NCI-H226 (cell line): ENCODE measurements at places on chromosomes 5 and 9.

DNA sequence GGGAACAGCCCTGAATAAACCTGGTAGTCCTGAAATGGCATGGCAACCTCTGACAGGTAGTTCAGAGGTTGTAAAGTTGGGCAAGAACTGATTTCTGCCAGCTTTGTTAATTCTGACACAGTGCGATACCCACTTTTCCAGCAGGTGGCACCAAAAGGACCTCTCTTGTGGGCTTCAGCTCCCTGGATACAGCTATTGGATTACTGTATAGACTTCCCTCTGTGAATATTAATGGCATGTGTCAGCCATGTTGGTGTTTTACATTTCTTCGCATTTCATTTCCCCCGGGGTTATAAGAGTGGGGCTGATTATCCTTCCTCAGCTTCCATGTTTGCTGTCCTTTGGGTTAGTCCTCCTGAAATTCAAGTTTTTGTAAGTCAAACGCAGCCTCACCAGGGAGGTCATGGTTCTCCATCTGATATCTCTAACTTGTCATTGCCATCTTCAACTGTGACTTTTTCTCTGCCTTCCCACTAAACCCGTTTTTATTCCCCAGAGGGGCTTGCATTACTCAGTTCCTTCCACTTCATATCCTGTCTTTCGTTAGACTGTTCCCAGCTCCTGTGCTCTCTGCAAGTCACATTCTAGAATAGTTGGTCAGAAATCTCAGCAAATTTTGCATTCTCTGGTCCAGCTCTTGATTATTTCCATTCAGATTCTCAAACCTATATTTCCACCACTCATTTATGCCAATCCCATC, 135.6 kb downstream of the LIFR start:
- DNase-seq: peak; percentile 58

GRCh38 chr5:105639068-105639467, 2031.7 kb downstream of the EFNA5 start:
- DNase-seq: no peak

- DNase-seq: peak; percentile 86
These were observed 42.0 kb downstream of the ACO1 start for GRCh38 chr9:32426278-32426939.

GRCh38 chr5:157245886-157246285, 20.0 kb upstream of the CYFIP2 start:
- no peak for DNase-seq

DNA sequence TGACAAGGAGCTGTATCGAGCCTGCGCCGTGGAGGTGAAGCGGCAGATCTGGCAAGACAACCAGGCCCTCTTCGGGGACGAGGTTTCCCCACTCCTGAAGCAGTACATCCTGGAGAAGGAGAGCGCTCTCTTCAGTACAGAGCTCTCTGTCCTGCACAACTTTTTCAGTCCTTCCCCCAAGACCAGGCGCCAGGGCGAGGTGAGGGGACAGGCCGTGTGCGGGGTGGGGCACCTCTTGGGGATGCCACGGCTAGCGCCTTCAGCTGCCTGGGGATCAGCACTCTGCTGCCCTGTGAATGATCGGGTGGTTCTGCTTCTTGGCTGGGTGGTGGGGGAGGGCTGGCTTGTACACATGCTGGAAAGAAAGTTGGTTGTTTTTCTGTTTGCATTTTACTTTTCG, 1.7 kb downstream of the NELFB start:
- no peak for DNase-seq

- DNase-seq: no peak
These were observed 130.4 kb downstream of the PRELID2 start for GRCh38 chr5:145704724-145705123.

GRCh38 chr5:8598996-8599395, 730.0 kb downstream of the MTRR start:
- no peak for DNase-seq

DNA sequence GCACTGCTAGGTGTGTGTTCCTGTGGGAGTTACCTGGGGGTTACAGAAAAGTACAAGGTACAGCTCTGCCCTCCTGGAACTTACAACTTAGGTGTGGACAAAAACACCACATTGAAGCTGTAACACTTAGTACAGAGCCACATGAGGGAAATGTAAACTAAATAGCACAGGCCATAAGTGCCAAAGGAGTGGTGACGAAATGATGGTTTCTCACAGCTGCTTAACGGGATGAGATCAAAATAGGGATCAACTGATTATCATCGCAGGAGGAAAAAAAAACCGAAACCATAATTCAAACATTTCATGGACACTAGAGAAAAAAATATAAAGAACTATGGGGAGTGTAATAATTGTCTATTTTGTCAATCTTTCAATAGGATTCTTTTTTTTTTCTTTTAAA, 5.9 kb downstream of the LIX1 start:
- no peak for DNase-seq

- peak; percentile 92 for DNase-seq
These were observed 2.7 kb downstream of the EEIG1 start for GRCh38 chr9:127977884-127978647.

- no peak for DNase-seq
These were observed 252.3 kb upstream of the ADRA1B start for GRCh38 chr5:159663986-159664385.

DNA sequence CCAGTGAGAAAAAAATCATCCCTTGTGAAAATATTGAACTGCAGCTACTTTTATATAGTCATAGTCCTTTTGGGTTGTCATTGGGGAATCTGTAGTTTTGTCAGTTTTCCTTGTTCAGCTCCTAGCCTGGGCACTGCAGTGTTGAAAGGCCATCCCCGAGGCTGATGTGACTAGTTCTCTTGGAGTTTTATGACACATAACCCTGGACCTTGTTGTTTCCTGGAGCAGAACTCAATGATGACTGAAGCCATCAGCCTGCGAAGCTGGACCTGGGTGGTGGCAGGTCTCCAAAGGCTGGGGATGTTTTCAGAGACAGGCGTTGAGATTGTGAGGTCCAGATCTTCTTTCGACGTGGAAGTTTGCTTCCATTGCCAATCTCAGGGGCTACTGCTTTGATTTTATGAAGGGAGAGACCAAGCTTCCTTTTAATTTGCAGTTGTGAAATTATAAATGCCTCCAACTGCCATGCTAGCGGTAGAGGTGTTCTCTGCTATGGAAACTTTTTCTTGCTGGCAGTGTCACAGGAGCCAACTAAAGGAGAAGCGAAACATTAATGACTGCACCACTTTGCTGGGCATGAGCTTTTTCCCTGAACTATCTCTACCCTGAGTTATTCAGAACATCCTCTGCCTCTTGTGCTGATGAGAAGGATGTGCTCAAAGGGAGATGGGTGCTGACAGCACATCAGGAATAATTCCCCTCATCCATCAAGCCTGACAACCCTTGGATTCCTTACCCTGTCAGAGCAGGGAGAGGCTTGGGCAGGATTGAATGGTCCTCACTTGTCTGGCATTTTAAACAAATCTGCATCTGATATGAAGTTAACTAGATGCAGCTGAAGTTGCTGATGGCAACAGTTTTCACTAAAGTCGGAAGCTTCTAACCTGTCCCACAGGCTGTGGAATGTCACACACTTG, 209.6 kb downstream of the MAST4 start:
- DNase-seq: no peak

DNA sequence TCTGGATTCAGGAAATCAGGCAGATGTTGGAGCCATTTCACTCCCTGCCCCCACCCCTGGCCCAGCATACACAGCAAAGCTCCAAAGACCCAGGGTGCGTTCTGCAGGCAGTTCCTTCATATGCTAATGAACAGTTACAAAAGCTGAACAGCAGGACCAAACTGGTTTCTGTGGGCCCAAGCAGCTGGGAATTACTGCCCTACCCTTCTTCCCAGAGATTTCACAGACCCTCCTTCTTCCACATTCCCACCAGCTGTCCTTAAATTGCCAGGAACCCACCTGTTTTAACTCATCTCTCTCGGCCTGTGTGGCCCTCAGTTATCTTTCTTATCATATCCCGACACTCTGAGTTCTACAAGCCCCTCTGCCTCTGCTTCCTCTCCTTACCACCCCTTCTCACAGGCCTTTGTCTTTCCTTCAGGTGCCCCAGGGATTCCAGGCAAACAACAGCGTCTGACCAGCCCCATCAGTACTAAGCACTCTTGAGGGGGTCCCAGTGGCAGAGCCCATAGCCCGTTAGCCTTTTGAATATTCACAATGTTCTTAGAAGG, 10.6 kb upstream of the F2RL1 start:
- DNase-seq: no peak

GRCh38 chr5:150573867-150574817, 66.2 kb downstream of the NDST1 start:
- DNase-seq: no peak

GRCh38 chr9:87670572-87671264, 55.2 kb upstream of the CTSL start:
- DNase-seq: no peak

DNA sequence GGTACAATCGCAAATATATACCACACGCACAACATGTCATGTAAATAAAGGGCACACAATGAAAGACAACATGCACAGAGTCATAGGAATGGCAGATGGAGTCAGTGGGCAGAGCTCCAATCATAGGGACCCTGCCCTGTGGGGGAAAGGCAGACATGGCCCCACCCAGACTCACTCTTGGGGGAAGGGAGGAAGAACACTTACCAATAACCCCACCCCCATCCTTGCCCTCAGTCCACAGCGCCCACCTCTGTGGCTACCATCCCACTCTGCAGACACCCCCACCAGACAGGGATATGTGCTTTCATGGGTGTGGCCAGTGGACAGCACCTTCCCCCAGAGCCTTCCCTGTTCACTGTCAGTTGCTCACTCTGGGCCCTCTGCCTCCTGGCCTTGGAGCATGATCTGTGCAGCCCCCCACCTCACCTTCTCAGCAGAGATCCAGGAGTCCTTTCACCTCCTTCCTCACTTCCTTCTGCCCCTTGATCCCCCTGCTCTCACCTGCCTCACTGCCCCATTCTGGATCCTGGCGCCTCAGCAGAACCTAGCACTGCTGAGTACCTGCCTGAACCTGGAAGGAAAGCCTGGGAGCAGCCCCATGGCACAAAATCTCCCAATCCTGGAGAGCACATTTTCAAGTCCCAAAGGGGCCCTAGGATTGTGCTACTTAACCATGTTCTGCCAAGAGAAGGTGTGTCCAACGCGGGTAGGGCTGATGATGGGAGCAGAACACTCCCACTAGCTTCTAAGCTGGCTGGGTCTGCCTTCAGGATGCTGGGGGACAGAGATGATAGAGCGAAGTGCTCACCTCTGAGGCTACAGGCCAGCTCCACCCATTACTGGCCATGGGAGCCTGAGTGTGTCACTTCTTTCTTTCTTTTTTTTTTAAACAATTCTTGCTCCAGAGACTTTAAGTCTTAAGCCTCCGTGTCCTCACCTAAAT, 1.5 kb upstream of the PHF19 start:
- DNase-seq: no peak

- DNase-seq: peak; percentile 62
These were observed 9.9 kb upstream of the PCDHB2 start for GRCh38 chr5:141084487-141084989.

DNA sequence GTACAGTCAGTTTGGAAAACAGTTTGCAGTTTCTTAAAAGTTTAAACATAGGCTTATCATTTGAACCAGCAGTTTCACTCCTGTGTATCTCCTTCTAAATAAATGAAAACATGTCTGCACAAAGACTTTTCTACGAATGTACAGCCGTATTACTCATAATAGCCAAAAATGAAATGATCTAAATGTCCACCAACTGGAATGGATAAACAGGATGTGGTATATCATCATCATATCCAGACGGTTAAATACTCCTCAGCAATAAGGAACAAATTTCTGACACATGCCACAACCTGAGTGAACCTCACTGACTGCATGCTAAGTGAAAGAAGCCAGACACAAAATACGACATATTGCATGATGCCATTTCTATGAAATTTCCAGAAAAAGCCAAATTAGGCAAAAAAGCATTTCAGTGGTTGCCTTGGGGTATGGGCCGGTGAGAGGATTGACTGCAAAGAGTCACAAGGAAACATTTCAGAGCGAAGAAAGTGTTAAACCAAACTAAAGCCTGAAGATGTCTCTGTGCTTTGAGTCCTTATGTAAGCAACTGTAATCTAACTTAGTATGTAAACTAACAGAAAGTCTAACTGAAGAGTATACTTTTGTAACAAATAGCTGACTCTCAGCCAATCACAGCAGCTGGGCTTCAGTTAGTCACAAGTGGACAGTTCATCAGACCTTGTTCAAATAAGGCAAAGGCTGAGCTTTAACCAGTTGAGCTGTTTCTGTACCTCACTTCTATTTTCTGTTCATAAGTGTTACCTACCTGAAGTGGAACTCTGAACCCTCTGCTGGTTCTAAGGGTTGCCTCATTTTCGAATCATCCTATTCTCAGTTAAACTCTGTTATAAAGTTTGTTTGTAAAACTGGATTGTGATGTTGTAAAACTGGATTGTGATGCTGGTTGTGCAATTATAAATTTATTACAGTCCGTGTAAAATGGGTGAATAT, 65.2 kb downstream of the TRIO start:
- peak; percentile 74 for DNase-seq

DNA sequence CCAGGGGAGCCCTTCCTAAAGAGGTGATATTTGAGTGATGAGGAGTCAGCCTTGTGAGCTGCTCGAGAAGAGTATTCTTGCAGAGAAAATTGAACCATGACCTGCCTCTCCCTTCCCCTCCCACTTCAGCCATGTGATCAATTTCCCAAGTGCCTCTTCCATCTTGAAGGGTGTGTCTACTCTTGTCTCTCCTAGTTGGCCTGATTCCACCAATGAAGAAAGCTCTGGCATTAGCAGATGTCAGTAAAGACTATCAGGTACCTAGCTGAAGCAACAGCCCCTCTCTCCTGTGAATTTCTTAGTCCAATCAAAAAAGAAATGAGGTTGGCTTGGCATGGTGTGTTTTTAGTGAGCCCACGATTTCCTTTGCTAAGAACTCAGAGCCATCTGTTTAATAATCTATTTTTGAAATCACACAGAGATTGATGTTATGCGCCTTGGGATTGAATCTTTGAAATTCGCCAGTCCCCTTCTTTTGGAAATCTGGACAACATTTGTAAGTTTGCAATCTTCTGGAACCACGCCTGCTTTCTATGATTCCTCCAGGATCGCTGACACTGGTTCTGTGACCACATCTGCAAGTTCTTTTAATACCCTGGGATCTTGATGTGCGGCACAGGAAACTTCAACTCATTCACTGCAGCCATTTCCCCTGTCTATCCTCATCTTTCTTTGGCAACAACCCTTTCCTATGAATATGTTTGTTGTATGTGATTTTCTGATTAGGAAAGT, 404.6 kb downstream of the DMRT2 start:
- no peak for DNase-seq

- DNase-seq: no peak
These were observed 15.4 kb upstream of the IARS1 start for GRCh38 chr9:92308893-92309292.

- no peak for DNase-seq
These were observed 311.9 kb upstream of the PANK3 start for GRCh38 chr5:168890816-168891812.

GRCh38 chr5:151862811-151863472, 61.7 kb downstream of the GLRA1 start:
- DNase-seq: no peak

GRCh38 chr5:67748165-67748690, 467.3 kb upstream of the PIK3R1 start:
- DNase-seq: no peak

GRCh38 chr9:112969730-112970129, 42.3 kb downstream of the ZNF883 start:
- no peak for DNase-seq

GRCh38 chr5:2701592-2701991, 49.9 kb downstream of the IRX2 start:
- no peak for DNase-seq
